Small intestine (tissue), 16 donors: ENCODE measurements at places on chromosomes 13 and 19. TPM values are rescaled to one million over a fixed set of nuclear protein-coding genes. Genes with fewer than 3 reads are reported as not detected.

The ZNF534 gene
- 0.09 TPM for polyA plus RNA-seq

The EFNB2 gene
- polyA plus RNA-seq: 10.8 TPM

The ZNF709 gene
- polyA plus RNA-seq: 0.76 TPM

The HIPK4 gene
- 0.07 TPM for polyA plus RNA-seq

The FPR1 gene
- 8.1 TPM for polyA plus RNA-seq

The PRODH2 gene
- polyA plus RNA-seq: 0.24 TPM

The ZNF793 gene
- polyA plus RNA-seq: 0.27 TPM

The VSTM2B gene
- polyA plus RNA-seq: 6.9 TPM

The CBY2 gene
- polyA plus RNA-seq: not detected

The SIAH3 gene
- polyA plus RNA-seq: not detected

The LILRA5 gene
- polyA plus RNA-seq: 2.7 TPM

The ERF gene
- polyA plus RNA-seq: 31.8 TPM

The FXYD3 gene
- polyA plus RNA-seq: 803 TPM

The ZIC5 gene
- polyA plus RNA-seq: not detected
